ENCODE measurements at places on chromosomes 5 and 9. TPM values are rescaled to one million over a fixed set of nuclear protein-coding genes. Genes with fewer than 3 reads are reported as not detected.

DNA sequence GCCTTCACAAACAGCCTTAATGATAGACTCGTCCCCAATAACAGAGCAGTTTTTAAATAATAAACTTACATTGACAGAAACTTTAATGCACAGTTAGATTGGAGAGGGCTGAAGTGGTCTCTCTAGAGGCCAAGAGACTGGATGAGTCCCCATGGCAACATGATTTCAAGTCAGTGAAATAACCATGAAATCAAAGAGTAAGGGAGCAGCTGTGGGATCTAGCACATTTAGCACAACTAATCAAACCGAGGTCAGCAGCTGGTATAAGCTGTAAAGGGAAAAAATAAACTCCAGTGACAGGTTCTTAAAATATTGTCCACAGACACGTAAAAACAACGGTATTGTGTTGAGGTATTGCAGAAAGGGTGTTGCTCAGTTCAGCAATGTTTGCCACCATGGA is 916.6 kb downstream of the DNAH5 start:
- DNase-seq, result no peak

DNA sequence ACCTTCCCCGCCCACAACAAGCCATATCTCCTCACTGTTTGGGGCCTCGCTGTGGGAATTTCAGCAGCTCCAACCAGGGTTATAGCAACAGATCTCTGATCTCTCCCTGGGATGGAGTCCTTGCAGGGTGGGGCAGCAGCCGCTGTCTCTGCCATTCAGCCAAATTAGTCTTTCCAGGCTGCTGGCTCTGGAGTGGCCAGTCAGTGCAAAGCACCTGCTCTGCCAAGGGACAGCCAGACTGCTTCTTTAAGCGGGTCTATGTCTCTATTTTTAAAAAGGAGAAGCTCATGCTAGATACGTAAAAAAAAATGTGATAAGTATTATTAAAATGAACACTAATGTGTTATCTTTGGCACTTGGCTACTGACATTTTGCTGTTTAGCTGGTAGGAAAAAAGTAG is 380.2 kb downstream of the CDH10 start:
- no peak for DNase-seq

- no peak for DNase-seq
These were observed 1.3 kb downstream of the SPTAN1 start for GRCh38 chr9:128553728-128554127.

GRCh38 chr5:34553581-34553980 is 102.5 kb upstream of the RAI14 start:
- no peak for DNase-seq

Gene HAND1
- not detected for polyA plus RNA-seq

DNA sequence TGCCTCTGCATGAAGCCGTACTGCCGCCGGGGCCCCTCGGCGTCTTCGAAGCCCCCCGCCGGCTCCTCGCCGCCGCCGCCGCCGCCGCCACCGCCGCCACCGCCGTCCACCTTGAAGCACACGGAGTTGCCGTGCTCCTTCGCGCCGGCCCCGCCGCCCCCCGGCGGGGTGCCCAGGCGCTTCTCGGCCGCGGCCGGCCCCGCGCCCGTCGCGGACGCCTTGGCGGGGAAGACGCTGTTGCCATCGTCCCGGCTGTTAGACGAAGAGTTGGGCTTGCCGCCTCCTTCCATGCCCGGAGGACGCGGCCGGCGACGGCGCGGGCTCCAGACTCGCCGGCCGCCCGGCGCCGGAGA is 400 bp downstream of the HCN1 start:
- no peak for DNase-seq

Gene CLTB
- polyA plus RNA-seq, result 45.0 TPM

- DNase-seq, result no peak
These were observed 16.3 kb downstream of the POLR1E start for GRCh38 chr9:37501957-37502596.

DNA sequence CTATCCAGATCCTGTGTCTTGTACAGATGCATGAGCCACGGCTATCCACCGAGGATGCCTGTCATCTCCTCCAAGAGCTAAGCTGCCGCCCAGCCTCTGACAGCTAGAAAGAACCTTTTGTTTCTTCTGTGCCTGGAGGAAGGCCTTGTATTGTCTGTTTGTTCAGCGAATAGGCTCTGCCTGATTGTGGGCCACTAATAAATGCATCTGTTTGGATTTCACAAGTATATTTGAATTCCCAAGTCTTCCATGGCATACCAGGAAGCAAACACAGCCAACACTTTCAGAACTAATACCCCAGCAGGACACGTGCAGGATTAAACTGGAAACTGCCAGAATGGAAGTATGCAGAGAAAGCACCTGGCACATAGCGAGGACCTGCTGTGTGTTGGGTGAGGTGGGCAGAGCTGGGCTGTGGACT is 92.7 kb upstream of the NEURL1B start:
- DNase-seq, result no peak

DNA sequence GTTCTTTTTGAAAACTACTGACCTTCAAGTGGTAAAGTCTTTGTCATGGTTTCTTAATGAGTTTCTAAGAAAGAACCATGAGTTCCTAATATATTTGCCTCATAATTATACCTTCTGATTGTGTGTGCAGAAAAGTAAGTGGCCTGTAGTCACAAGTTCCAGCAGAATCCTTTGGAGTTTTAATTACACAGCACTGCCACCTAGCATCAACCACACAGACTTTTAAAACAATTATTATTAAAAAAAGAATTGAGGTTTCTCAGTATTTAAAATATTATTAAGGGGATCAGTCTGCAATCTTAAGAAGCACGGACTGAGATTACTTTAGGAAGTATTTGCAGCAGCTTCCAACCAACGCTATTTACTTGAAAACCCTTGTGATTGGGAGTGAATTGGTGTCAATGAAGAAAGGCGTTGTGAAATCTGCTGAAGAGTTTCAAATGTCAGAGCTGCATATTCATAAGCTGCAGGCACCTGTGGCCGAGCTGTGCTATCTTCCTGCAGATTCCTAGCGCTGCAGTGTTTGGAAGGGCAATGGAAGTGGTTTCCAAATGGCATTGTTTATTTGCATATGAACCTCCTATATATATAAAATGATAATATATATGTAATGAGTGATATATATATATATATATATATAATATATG is 1074.2 kb upstream of the WWC1 start:
- DNase-seq, result no peak

DNA sequence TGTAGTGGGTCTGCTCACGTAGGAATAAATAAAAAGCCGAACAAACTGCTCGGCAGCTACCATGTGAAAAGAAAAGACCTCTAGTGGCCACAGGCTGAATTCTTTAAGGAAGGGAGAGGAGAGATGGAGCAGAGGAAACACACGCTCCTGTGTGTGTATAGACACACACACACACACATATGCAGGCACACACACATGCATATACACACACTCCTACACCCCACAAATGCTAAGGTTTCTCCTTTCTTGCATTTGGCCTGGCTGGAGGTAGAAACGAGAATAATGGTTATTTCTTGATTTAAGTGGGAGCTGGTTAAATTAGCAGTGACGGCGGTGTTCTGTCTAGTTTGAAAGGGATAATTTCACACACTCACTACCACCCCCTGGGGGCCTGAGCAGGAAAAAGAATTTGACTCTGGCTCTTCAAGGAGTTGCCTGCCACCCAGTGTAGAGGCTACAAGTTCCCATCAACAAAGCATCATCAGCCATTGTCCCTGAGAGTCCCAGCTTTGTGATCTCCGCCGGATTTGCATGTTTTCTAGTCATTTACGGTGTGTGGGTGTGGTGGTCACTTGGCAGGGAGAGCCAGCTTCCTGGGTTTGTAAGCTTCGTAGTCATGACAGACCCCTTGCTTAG is at the start of gene INSYN2B:
INSYN2B (minus strand) TSS at position 78 of the 636 bp plus-strand sequence. CDS start 96,597 bp downstream, outside the sequence.
- peak; percentile 91 for DNase-seq

Gene F2RL2
- polyA plus RNA-seq, result 0.71 TPM

GRCh38 chr9:126799034-126799433 is 5.8 kb upstream of the ZBTB43 start:
- no peak for DNase-seq

Gene LAMC3
- 22.8 TPM for polyA plus RNA-seq

Gene CDH6
- 89.6 TPM for polyA plus RNA-seq

Gene PCDHB9
- polyA plus RNA-seq, result 4.3 TPM

- DNase-seq, result no peak
These were observed 244.4 kb upstream of the RAI14 start for GRCh38 chr5:34411470-34412346.

Gene SQSTM1
- 82.5 TPM for polyA plus RNA-seq

DNA sequence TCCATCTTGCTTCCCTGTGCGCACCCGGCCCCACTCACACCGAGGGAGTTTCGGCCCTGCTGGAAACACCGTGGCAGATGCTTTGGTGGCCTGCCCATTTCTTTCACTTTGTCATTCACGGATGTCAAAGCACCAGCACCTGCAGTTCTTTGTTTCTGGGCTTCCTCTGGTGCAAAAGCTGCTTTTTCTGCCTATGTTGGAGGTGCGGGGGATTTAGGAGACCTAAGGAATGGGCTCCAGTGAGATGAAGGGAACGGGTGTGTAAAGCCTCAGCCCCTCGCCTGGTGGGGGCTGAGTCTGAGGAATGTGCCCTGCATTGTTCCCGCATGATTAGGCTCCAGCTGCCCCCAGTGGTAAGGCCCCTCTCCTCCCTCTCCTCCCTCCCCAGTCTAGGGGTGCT is 62.3 kb downstream of the THBS4 start:
- no peak for DNase-seq

GRCh38 chr5:87030699-87031098 is 237.0 kb upstream of the RASA1 start:
- no peak for DNase-seq

GRCh38 chr9:114092336-114092735 is 6.8 kb downstream of the KIF12 start:
- no peak for DNase-seq

Gene PCDHGA2
- polyA plus RNA-seq, result 6.8 TPM

- peak; percentile 53 for DNase-seq
These were observed 654 bp downstream of the PURA start for GRCh38 chr5:140114341-140115185.

DNA sequence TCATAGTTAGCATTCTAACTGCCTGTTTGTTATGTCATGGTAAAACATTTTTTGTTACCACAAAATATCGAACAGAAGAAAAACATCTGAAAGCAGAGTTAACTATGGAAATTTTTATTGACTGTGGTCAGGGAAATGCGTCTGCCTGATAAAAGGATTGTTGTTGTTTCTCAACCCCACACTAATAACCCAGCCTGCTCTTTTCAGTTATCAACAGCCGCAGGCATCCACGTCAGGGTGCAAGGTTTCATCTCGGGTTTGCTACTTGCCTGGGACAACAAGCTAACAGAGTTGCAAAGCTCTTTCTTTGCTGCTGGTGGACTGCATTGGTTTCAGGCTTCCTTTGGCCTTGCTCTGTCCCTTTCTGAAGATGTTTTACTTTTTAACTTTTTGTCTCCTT is 969.2 kb downstream of the CDH18 start:
- no peak for DNase-seq

DNA sequence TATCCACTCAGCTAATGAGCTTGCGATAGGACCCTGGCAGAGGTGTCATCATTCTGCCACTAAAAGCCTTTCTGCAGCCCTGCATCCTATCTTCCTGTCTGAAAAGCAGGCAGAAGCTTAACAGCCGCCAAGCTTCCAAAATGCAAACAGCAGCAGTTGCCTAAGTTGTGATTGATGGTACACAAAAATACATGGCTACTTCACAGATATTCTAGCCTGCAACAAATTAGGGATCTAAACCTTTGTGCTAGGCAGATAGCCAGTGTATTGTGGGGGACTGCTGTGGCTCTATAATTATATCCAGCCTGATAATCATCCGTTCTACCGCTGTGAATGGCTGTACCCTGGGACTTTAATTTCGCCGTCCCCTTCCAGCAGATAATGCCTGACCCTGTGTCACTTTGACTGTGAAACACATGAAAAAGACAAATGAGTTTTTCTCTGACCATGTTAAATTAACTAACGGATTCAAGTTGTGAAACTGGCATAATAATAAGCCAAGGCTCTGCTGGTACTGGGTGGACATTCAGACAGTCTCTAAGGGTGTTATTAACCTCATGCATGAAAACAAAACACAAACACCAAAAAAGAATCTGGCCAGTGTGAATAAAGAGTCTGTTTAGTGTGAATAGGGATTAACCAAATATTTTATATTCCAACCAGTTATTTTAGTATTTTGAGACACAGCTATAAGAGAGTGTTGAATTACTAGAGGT is 45.9 kb downstream of the SEMA6A start:
- no peak for DNase-seq

- DNase-seq, result no peak
These were observed 215.1 kb downstream of the SH3GL2 start for GRCh38 chr9:17793713-17794622.

Gene IFNB1
- polyA plus RNA-seq, result not detected

DNA sequence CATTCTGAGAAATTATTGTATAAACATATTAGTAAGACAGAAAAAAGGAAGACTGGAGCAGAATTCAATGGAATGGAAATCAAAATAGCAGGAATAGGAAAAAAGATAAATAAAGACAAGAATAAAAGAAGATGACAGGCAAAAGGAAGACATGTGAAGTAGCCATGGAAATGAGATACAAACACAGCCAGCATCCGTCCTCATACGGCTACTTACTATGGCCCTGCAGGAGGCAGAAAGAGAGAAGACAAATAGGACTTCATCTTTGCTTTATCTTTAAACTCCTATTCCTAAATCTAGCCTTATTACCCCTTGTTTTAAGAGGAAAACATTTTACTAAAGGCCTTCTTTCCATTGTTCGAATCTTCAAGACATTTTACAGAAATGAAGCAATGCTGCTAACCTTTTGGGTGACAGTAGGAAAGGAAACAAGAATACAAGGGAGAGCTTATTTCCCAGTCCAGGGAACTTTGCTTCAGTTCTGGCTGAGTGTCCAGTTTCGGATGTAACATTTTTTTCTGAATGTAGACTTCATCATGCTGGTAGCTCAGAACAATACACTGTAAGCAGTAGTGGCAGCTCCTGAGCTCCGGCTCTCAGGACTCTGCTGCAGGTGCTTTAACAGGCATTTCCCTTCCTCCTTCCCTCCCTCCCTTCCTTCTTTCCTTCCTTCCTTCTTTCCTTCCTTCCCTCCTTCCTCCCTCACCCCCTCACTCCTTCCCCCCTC is 106.4 kb upstream of the SLC12A2 start:
- DNase-seq, result no peak

DNA sequence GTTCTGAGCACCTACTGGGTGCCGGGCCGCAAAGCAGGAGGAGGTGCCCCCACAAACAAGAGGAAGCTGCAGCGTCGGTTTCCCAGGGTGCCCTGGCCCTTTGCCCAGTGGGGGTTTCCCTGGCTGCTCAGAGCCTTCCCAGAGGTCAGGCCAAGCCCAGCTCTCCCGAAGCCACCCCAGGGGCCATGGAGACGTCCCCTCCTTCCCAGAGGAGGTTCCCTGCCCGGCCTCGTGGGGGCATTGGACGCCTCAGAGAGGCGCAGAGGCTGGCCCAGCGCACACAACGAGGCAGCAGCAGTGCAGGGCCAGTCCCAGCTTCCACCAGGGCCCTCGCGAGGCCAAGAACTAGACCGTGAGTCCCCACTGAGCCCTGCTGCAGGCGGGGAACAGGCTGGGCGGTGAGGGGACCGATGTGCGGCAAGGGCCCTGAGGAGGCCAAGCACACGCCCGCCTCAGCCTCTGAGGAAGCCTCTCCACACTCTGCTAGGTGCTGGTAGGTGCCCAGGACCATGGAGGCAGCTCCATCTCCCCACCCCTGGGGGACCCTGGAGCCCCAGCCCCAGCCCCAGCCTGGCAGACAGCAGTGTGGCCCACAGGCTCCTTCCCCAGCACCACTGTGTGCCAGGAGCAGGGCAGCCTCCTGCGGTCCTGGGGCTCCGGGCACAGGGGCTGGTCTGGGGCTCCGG is 7.0 kb downstream of the DIPK1B start:
- no peak for DNase-seq

Gene MLANA
- 1.0 TPM for polyA plus RNA-seq

Gene KIF4B
- polyA plus RNA-seq, result 0.28 TPM

Gene SLC6A19
- polyA plus RNA-seq, result 67.4 TPM

GRCh38 chr5:10607666-10608073 is 43.8 kb downstream of the ANKRD33B start:
- DNase-seq, result no peak
